AG10803 (cell line): ENCODE measurements at places on chromosomes 12 and 14.

- no peak for DNase-seq
These were observed 307.2 kb downstream of the ATP23 start for GRCh38 chr12:58248599-58248998.

GRCh38 chr14:94145902-94146527 is 16.6 kb upstream of the IFI27L2 start:
- DNase-seq: no peak

DNA sequence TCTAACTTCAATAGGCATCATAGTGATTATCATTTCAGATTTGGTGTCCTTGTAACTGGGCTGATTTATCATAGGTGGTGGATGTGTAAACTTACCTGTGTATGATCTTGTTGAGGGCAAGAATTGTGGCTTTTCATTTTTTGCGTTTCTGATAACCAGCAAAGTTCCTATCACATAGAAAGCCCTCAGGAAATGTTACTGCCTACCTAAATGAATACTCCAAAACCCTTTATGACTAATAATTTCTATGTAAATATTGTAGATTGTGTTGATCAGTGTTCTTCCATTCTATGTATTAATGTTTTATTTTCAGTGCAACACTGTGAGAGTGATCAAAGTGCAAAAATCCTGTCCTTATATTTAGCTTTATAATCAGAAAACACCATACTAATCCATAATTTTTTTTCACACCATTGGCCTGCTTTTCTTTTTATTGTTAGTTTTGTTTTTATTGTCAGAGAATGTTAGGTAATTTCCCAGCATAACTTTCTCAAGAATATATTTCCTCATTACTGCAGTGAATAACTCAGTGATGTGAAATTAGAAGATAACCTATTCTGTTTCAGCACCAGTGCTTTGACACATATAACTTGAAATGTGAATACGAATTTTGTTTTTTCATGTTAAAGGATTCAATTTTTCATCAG is 94.1 kb downstream of the GPHN start:
- no peak for DNase-seq

GRCh38 chr12:14907953-14908352 is 22.3 kb upstream of the MGP start:
- no peak for DNase-seq

DNA sequence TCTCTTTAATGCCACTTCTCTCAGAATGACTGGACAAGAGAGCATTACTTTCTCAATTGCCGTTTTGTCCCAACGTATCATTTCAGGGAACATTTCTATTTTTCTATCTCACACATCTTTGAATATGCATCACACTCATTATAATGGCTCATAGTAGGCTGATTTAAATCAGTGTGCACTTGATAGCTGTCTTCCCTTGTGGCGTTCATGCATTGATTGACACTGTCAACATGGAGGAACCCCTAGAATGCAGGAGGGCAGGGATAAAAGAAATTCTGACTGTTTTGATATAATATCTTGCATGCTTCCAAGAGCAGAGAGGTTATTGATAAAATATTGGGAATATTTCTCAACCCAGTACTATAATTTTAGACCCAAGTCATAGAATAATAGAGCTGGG is 1528.9 kb upstream of the FLRT2 start:
- no peak for DNase-seq

DNA sequence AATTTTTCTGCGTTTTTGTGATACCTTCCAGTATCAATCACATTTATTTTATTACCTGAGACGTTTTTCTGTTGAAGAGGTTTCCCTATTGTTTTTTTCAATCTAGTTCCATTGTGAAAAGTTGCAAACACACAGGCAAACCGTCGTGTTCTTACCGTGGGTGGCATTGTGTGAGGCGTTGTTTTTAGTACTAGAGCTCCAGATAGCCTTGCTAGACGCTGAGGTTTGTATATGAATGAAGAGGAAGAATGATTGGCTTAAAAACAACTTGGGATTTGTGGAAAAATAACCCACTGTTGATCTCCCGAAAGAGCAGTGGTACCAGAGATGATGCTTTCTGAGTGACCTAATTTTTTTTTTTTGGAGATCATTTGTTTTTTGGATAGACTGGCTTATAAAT is 1.0 kb downstream of the SOCS4 start:
- DNase-seq: no peak

- no peak for DNase-seq
These were observed 200.5 kb upstream of the OR4E1 start for GRCh38 chr14:21874167-21874566.

GRCh38 chr12:111066744-111067437 is 146.5 kb upstream of the MYL2 start:
- DNase-seq: no peak

GRCh38 chr12:113162102-113163029 is 12.8 kb downstream of the CFAP73 start:
- DNase-seq: peak; percentile 20

GRCh38 chr12:52311285-52311648 is 9.9 kb downstream of the KRT83 start:
- peak; percentile 66 for DNase-seq

DNA sequence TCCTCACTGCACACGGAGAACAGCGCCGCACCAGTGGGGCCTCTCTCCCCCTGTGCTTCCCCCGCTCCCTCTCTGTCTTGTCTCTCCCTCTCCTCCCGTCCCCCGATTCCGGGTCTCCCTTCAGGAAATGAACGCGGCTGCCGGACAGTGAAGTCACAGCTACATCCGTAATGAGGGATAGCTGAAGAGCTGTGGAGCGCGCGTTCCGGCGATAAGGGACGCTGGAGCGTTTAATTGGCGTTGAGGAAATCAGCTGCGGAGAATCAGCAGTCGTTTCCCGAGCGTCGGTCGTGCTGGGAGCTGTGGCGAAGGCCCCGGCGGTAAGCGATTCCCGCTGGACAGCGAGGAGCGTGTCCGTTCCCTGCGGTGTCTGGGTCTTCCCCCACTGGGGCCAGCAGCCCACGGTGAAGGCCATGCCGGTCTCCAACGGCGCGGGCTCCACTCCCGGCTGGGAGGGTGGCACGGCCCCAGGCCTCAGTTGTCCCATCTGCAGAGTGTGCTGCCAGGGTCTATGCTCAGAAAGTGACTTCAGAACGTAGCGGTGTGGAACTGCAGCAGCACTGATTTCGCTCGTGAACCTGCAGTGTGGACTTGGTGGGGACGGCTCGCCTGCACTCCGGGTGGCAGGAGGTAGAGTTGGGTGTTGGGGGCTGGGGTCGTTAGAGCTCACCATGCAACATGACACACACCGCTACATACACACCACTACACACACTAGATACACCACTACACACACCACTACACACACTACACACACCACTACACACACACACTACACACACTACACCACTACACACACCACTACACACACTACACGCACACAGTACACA is 10.9 kb downstream of the NOC4L start:
- DNase-seq: no peak

GRCh38 chr14:81537193-81537592 is 3.5 kb upstream of the SEL1L start:
- DNase-seq: no peak

GRCh38 chr14:91261115-91261514 is 16.6 kb upstream of the GPR68 start:
- no peak for DNase-seq

DNA sequence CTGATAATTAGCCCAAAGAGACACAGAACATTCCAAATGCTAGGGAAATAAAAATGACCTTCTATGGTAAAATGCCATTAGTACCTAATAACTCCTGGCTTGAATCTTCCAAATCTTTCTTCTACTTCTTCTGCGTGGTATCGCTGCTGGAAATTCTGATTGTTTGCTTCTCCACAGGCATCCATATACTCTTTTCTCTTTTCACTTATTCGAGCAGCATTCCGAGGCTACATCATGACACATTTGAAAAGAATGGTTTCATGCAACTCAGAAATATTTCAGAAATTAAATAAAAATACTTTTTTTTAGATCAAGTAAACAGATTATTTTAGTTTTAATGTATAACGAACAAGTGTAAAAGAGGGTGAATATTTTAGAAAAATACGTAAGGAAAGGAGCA is 18.9 kb downstream of the ZCCHC8 start:
- DNase-seq: no peak

DNA sequence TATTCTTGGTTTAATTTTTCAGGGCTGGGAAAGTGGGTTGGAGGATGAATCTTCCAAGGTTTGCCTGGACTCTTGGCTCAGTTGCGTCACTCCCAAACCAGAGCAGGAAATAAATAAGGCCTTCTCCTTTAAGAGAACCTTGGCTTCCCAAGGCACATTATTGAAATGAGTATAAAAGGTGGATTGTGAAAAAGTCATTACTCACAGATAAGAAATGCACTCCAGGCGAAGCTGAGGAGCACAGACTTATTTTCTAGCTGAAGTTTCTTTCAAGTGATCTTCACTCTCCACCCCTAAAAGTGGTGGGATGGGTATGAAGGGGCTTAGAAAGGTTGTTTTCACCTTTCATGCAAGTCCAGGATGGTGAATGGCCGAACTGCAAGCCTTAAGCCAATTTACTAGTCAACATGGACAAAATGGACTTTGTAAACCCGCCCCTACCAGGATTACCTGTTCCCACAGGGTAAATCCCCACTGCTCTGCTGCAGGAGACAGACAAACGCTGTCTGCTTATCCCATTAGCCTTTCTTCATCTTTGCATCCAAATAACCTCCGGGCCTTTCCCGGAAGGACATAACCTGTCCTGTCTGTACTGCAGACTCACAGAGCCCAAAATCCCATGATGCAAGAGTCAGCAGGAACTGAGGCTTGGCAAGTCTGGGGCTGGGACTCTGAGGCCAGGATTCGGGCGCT is 207.6 kb downstream of the BCL11B start:
- peak; percentile 42 for DNase-seq

DNA sequence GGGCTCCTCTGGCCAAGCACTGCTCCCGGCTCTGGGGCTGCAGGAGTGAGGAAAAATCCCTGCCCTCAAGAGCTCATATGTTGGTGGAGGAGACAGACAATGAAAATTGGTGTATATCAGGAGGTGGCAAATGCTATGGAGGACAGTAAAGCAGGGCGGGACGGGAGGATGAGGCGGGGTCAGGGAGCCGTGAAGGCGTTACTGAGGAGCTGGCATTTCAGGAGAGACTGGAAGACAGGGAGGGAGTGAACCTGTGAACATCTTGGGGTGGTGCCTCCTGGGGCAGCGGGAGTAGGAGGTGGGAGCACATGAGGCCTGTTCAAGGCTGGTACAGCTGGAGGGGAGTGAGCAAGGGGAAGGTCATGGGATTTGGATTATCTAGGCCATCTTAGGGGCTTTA is 26.6 kb downstream of the TSPAN9 start:
- no peak for DNase-seq

DNA sequence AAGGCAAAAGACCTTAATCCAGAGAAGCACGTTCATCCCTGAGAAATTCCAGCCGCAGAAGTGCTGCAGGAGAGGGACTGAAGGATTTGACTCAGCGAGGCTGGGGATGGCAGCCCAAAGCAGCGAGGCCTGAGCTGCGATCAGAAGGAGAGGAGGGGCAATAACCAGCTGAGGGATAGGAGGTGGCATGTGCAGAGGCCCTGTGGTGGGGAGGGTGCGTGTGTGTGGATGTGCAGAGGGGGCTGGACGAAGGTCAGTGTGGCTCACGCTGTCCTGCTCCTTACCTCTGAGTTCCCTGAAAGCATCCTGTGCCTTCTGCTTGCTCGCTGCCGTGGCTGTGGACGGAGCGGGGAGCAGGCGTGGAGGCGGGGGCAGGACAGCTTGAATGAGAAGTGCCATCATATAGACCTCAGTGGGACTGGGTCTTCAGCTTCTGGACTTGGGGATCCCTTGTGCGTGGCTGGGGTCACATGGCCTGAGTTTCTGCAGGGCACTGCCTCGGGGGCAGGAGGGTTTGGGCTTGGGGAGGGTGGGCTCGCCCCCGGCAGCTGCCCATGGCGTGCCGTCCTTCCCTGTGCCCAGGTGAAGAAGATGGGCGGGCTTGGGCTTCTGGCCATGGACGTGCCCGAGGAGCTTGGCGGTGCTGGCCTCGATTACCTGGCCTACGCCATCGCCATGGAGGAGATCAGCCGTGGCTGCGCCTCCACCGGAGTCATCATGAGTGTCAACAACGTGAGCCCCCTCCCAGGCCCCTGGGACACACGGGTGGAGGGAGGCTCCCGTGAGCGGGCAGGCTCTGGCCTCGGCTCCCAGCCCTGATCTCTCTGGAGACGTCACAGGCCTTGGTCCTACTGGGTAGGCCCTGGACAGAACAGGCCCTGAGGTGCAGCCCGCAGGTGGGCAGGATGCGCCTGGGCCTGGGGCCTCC is 11.0 kb downstream of the ACADS start:
- no peak for DNase-seq

DNA sequence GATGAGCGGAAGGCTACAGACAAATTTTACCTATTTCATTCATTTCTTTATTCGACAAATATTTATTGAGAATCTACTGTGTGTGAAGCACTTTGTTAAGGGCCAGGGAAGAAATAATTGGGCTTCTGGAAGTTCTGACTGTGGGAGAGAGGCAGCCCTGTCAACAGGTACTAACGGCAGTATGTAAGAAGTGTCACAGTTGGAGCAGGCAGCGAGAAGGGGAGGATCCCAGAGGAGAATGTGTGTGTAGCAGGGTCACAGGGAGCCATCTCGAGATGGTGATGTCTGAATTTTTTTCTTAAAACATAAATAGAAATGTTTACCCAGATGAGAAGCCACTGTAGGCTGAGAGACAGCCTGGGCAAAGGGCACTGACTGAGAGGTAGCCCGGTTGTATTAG is 163.3 kb upstream of the SLC38A2 start:
- no peak for DNase-seq

DNA sequence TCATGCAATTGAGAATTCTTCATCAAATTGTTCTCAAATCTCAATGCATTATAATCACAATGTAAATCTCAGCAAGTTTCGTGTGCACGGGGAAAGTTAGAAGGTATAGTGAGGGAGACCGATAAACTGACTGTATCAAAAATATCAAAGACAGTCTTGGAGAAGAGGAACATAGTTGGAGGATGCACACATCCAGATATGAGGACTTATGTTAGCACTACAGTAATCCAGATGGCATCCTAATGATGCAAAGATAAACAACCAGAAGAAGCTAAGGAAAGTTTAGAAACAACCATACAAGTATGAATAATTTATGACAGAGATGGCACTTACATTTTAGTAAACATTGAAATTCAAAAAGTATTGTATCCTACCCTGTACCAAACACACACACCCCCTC is 760.1 kb downstream of the RPS29 start:
- no peak for DNase-seq

- DNase-seq: no peak
These were observed 16.4 kb upstream of the LMO3 start for GRCh38 chr12:16622338-16622737.

GRCh38 chr14:78605025-78605762 is 435.0 kb downstream of the NRXN3 start:
- DNase-seq: no peak

DNA sequence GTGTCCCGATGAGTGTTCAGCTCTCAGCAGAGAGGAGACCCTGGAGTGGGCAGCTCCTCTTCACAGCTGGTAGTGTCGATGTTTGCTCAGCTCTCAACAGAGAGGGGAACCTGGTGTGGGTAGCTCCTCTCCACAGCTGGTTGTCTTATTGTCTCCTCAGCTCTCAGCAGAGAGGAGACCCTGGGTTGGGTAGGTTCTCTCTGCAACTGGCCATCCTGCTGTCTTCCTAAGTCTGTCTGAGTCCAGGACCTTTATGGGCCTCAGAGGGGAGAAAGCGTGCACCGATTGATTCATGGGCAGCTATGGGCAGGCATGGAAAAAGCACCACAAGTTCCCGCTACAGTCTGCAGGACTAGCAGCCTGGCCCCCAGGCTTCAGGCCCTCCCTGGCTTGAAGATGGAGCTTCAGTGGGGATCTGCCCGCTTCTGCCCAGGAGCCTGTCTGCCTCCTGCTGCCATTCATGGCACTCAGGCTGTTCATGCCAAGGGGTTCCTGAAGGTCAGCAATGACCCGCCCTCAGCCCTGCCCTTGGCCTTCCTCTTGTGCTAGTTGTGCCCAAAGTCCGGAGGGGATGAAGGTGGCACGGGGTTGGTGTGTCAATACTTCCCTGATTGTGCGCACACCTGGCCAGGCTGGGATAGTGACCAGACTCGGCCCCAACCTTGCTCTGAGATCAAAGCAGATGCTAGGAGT is 224.2 kb downstream of the KCNC2 start:
- DNase-seq: no peak
